ENCODE measurements at places on chromosomes 5 and 9. TPM values are rescaled to one million over a fixed set of nuclear protein-coding genes. Genes with fewer than 3 reads are reported as not detected.

DNA sequence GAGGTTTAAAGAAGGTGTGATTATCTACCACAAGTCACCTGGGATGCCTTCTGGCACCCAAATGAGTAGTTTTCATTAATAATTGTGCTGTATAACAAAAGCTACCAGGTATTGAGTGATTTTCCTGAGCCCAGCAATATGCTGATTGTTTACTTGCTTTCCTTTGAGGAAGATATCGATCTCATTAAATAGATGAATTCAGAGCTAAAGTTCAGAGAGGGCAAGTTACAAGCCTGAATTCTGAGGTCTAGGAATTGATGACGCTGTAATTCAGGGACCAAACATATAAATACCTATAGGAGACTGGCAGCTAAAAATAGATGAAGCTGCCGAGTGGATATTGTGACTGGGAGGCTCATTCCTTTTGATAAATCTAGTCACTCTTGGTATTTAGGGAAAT lies 1.1 kb downstream of the ERCC6L2 start:
- DNase-seq, result no peak

DNA sequence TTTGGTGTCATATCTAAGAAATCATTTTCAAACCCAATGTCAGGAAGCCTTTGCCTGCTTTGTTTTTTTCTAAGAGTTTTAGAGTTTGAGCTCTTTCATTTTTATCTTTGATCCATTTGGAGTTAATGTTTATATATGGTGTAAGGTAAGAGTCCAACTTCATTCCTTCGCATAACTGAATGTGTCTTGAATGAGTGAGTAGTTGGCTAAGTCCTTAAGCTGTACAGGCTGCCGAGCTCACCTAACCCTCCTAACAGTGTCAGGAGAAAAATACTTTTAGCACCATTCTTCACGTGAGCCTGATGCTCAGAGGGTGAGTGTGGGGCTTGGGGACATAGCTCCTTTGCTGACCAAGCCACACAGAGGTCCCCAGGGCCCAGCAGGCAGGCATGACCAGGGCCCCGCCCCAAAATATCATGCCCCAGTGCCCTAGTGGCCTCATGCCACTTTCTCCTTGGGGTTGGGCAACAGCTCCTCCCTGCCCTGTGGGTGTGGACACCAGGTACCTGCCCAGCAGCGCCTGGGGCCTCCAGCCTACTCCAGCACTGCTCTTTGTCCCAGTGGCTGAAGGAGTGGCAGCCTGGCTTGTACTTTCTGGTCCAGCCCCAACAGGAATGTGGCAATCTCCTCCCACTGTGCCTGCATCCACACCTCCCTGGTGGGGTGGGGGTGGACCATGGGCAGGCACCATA lies 17.2 kb downstream of the PPARGC1B start:
- DNase-seq, result no peak

GRCh38 chr5:151195622-151196021 lies 28.3 kb downstream of the CCDC69 start:
- no peak for DNase-seq

The DEPDC1B gene
- polyA plus RNA-seq, result 9.7 TPM

GRCh38 chr9:75061169-75061568 lies 26.8 kb downstream of the NMRK1 start:
- DNase-seq, result no peak

The ANKRD33B gene
- polyA plus RNA-seq, result 1.9 TPM

DNA sequence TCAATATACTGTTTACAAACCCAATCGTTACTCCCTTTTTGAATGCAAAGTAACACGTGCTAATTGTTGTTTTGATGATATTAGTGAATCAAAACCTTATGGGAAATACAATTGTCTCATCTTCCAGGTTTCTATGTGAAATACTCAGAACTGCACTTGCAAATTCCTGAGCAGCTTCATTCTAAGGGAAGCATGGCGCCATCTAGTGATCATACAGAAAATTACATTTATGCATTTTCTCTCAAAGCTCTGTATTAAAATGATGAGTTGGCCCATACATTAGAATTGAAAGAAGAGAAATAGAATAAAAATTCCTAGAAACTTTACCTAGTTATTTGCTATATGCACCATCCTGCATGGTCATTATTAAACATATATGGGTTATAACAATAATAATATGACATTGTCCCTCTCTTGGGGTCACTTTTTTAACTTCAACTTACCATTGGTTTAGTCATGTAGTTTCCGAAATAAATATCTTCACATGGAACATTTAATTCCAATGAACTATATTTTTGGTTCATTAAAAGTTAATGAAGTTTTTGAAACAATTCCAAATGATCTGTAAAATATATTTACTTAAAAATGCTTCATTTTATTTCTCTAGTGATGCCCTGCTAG lies 220.0 kb downstream of the PDE4D start:
- no peak for DNase-seq

- peak; percentile 83 for DNase-seq
Measured at GRCh38 chr9:21591221-21592062, 109.3 kb upstream of the IFNE start.

GRCh38 chr9:91515074-91515687 lies 91.5 kb upstream of the NFIL3 start:
- DNase-seq, result no peak

The TMEM171 gene
- polyA plus RNA-seq, result 10.3 TPM

The GLDC gene
- polyA plus RNA-seq, result 0.69 TPM

DNA sequence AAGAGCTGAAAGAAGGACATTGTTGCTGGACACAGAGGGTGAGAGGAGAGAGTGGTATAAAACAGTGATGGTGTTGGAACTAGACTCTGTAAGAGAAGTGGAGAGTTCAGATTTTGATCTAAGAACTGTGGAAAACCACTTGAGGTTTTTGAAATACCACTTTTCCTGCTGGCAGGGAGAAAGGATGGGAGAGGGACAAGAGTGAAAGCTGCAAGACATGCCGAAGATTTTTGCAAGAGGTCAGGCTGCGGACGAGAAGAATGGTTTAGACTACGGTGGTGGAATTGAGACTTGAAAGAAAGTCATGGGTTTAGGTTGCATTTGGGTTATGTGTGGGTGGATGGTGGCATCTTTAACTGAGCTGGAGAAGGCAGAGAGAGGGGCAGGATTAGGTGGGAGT lies 202.2 kb upstream of the RPS23 start:
- no peak for DNase-seq

The PCDHGA6 gene
- polyA plus RNA-seq, result 0.28 TPM

The SLC34A3 gene
- polyA plus RNA-seq, result not detected

DNA sequence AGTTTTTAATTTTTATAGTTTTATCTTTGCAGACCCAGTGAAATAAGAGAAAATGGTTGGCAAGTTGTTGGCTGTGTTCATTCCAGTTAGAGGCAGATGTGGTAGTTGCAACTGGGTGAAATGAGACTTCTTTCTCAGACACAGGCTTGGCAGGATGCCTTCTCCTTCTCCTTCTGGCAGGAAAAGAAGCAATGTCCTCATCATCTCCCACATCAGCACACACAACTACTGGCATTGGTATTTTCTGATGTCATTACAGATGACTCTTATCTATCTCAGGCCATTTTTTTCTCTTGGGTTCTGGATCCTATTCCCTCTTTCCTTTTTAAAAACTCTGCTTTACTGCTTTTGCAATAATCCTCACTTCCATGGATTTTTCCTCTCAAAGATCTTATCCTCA lies 103.3 kb upstream of the EDIL3 start:
- no peak for DNase-seq

- no peak for DNase-seq
Measured at GRCh38 chr9:114396558-114397218, 8.9 kb upstream of the AKNA start.

DNA sequence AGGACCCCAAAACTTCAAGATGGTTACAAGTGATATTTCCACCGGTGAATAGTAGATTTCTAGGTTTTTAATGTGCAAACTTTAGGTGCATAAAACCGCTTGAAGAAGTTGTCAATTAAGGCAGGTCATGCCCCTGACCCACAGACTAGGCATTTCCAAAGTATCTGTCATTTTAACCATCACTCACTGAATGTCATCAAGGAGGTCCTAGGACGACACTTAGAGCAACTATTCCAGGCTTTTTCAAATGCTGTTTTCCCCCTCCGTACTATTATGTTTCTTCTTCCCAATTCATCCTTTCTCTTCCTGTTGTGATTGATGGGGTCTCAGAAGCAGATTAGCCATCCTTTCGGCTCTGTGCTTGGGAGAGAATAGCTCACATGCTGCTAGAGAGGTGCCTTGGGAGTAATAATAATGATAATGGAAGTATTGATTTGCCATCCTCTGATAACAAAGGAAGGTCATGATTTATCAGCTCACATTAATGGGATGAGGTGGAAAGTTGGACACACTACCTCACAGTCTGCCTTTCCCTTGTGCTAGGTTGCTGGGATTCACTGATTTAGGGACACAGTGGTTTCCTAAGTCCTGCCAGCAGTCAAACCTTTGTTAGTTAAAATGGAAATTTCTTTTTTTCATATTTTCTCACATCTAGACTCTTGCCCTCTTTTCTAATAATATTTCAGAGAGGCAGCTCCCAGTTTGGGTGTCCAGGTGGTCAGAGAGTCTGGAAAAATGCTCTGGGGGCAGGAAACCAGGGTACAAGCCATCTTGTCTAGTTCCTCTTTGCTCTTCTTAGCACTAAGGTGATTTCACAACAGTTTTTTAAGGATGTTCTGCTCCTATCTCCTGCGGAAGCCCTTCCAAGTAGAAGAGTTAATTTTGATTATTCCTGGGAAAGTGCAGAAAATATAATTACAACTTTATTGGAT lies 67.0 kb downstream of the PTTG1 start:
- no peak for DNase-seq

The BTNL8 gene
- polyA plus RNA-seq, result not detected

The ARSI gene
- 1.7 TPM for polyA plus RNA-seq

The SOX30 gene
- 0.03 TPM for polyA plus RNA-seq

The BARHL1 gene
- not detected for polyA plus RNA-seq

DNA sequence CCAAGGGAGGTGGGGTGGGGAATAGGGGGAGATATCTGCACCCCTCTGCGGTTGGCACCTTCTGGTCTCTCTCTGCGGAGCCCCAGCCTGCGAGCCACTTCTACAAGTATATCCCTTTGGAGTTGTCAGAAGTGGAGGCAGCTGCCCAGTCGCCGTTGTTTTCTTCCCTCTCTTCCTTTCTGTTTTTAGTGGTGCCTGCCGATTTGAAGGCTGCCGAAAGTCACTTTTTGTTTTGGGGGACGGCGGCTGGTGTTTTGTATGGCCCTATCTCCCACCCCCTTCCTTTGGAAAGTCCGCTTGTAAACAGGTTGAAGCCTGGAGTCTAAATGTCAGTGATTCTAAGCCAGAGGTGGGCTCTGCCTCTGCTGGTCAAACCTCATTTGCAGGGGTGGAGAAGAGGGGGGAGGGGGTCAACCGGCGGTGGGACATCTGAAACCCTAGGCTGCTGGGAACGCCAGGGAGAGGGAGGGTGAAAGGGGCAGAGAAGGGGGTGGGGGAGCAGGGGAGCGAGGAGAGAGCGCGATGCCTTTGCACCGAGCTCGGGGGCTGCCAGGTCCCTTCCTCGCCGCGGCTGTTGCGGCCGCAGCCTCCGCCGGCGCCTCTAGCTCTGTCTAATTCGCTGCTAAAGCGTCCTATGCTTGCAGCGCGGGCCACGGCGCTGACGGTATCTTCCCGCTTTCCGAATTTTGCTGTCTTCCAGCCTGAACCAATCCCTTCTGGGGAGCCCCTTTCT lies at the start of gene FGF10:
TSS of gene FGF10 (minus strand) at position 331 of the 733 bp plus-strand sequence. CDS start 738 bp downstream, outside the sequence.
- no peak for DNase-seq

GRCh38 chr5:55324815-55325418 lies 17.1 kb downstream of the MTREX start:
- no peak for DNase-seq

DNA sequence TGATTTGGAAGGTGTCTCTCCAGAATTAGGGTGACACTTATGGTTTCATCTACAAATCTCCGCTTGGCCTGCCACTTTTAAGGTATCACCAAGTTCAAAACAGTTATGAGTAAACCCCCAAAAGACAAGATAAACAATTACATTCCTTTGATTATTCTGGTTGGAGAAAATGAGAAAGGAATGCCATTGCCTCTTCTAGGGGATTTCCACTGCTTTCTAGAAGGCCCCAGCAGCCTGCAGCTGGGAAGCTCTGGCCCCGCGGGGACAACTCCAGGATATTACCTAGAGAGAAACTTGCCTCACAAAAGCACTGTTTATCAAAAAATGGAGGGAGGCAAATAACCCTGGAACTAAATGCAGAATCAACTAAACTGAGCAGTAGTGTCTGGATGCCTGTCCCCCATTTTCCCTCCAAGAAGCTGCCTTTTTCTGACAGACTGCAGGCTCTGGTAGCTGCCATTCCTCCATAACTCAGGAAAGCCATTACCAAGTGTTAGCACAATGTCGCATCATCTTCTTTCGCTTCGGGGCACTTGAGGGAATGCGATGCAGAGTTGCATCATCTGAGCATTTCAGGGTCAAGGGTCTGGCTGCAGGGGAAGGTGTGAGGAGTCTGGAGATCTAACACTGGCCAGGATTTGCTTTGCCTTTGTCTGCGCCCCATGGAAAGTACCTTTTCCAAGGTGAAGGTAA lies 71.5 kb upstream of the PLPP6 start:
- no peak for DNase-seq

GRCh38 chr9:22079873-22080341 lies 70.8 kb upstream of the CDKN2B start:
- no peak for DNase-seq

GRCh38 chr5:55143624-55144023 lies 16.3 kb upstream of the GPX8 start:
- no peak for DNase-seq

GRCh38 chr5:175741556-175741955 lies 83.7 kb downstream of the HRH2 start:
- no peak for DNase-seq

- no peak for DNase-seq
Measured at GRCh38 chr9:93012963-93013855, 45.3 kb upstream of the SUSD3 start.

- no peak for DNase-seq
Measured at GRCh38 chr9:36815566-36816348, 218.3 kb downstream of the PAX5 start.

- DNase-seq, result no peak
Measured at GRCh38 chr5:34563931-34564709, 92.0 kb upstream of the RAI14 start.

GRCh38 chr5:176625966-176626875 lies 4.1 kb downstream of the SNCB start:
- no peak for DNase-seq

The STOM gene
- 101 TPM for polyA plus RNA-seq

DNA sequence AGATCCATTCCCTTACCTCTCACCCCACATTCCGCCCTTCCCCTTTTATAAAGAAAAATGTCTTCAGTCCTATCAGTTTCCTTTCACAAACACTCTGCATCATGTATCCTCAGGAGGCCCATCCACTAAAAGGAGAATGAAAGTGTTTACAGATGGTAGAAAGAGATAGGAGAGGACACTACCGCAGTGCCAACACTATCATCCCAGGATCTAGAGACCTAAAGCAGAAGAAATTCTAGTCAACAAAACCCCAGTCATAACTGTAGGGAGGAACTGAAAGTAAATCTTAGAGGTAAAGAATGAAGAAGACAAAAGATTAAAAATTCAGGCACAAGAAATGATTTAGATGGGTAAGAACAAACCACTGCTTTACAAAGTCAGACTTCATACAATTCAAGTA lies 114.1 kb downstream of the MLLT3 start:
- no peak for DNase-seq

GRCh38 chr9:12224449-12224848 lies 468.7 kb upstream of the TYRP1 start:
- DNase-seq, result no peak

Data from keratinocyte (primary cell).